ENCODE measurements at places on chromosomes 6 and 20. TPM values are rescaled to one million over a fixed set of nuclear protein-coding genes. Genes with fewer than 3 reads are reported as not detected.

GRCh38 chr6:15036690-15037245, 209.1 kb upstream of the JARID2 start:
- DNase-seq, result peak; percentile 17

- no peak for DNase-seq
These were observed 916 bp upstream of the SUN5 start for GRCh38 chr20:33005132-33005566.

- no peak for DNase-seq
These were observed 114.9 kb upstream of the NHSL1 start for GRCh38 chr6:138614151-138614550.

Gene RHAG
- not detected for total RNA-seq

GRCh38 chr6:6920114-6920986, 187.4 kb upstream of the RREB1 start:
- no peak for DNase-seq

- DNase-seq, result no peak
These were observed 26.1 kb upstream of the RIPPLY2 start for GRCh38 chr6:83827050-83827449.

GRCh38 chr20:60477958-60478357, 519.7 kb downstream of the CDH26 start:
- no peak for DNase-seq

Gene CALHM4
- total RNA-seq, result not detected

Gene SCRT2
- not detected for total RNA-seq

- no peak for DNase-seq
These were observed 29.1 kb upstream of the HDAC2 start for GRCh38 chr6:114000069-114000468.

Gene TNF
- not detected for total RNA-seq

Gene TOMM6
- total RNA-seq, result 108 TPM

- no peak for DNase-seq
These were observed 14.1 kb upstream of the PPARD start for GRCh38 chr6:35328108-35328723.

Gene SDHAF4
- 13.2 TPM for total RNA-seq

Gene PGBD1
- total RNA-seq, result 5.9 TPM

Gene RBBP9
- total RNA-seq, result 17.7 TPM

DNA sequence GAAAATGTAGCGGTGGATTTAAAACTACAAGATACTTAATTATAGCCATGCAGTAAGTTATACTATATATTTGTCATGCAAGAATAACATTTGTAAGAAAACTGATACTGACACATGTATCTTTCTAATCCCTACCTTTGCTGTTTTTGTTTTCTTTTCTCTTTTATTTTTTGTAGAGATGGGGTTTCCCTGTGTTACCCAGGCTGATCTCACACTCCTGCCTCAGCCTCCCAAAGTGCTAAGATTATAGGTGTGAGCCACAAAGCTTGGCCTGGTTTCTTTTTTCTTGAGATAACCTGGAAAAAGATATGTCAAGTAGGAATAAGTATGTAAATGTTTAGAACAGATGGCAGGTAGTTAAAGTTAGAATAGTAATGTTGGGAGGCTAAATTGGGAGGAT, 44.1 kb downstream of the MAPK14 start:
- no peak for DNase-seq

- DNase-seq, result peak; percentile 59
These were observed 1.3 kb downstream of the SRF start for GRCh38 chr6:43172104-43173007.

- no peak for DNase-seq
These were observed 36.9 kb downstream of the ARHGAP18 start for GRCh38 chr6:129672881-129673631.

Gene TGM3
- not detected for total RNA-seq

DNA sequence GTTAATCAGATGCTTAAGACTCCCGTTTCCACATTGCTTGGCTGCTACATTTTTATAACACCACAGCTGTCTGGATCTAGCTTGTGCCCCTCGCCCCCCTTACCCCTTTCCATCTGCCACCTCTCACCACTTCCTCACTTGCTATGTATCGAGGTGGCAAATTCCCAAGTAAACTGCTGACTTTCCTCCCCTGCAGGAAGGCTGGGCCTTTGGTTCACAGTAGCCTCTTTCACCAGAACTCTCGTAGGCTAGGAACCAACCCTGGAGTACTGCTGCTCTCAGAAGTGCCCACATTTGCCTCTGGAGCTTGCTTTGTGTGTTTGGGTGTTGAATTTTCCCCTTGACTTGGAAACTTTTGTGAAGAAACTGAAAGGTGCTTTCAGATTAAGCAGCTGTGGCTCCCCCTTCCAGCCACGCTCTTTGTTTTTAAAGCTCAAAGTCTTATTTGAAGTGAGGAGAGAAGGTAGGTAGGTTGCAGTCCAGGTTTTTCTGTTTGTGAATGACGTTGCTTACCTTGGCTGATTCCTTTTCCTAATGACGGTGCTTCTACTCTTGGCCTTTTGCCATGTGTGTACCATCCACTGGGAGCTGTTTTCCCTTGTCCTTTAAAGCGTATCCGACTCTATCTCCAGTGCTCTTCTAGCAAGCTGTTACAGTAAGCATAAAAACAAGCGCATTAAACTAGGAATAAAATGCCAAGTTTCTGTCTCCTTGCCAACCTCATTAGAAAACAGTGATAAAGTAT, 90.4 kb downstream of the CARMIL1 start:
- peak; percentile 33 for DNase-seq

GRCh38 chr6:70398783-70399728, 14.3 kb upstream of the FAM135A start:
- DNase-seq, result no peak

- DNase-seq, result no peak
These were observed 24.7 kb downstream of the TRAF3IP2 start for GRCh38 chr6:111580826-111581505.

DNA sequence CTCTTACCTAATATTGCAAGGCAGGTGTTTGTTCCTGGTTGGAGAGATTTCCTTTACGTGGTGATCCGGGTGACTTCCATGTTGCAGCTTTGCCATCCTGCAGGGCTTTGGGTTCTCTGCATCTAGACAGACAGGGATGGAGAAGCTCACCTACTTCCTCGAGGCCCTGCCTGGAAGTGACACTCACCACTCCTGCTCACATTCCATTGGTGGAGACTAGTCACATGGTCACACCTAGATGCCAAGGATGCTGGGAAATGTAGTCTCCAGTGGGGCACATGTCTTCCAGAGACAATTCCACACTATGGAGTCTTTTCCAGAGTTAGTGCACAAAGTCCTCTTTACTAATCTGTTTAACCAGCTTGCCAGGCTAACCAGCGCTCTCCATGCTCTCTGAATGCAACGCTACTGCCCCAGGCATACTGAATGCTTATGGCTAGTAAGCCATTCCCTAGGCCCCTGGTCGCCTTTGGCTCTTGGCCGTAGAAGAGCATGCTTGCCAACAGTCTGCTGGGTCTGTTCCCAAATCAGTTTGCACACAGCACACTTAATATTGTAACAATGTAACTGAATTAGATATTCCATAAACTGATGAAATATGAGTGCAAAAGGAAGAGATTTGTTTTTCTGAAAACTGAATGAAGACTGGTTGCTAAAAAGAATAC, 6.7 kb upstream of the KCNK15 start:
- peak; percentile 70 for DNase-seq

DNA sequence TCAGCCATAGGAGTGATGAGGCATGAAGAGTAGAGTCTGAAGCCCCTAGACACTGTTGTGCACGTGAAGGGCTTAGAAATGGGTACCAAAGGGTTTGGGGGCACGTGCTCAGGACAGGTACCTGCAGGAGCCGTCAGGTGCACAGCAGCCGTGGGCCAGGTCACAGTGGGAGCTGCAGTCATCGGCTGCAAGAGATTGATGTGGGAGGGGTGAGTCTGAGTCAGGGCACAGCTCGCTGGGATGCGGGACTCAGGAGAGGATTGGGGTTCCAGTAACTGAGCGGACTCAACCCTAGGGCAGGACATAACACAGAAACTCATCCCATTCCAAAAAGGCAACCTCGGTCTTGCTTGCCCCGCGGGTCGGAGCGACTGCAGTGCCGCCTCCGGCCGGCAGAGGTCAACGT, 1.1 kb downstream of the DLK2 start:
- peak; percentile 84 for DNase-seq

DNA sequence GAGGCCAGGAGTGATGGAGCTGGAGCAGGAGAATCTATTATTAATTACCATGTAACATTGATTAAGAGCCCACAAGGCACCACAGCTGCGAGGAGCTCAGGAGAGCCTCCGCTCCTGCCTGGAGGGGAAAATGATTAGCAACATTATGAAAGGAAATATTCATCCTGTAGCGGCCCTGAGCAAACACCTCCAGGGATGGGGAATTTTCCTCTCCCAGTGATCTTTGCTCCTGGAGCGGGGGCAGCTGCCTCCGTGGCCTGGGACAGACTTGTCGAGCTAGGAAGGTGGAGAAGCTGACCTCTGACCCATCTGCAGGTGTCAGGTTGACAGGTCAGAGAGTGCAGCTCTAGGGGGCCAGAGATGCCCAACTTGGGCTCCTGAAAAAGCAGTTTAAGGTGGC, 40.1 kb upstream of the SIRPA start:
- DNase-seq, result no peak

DNA sequence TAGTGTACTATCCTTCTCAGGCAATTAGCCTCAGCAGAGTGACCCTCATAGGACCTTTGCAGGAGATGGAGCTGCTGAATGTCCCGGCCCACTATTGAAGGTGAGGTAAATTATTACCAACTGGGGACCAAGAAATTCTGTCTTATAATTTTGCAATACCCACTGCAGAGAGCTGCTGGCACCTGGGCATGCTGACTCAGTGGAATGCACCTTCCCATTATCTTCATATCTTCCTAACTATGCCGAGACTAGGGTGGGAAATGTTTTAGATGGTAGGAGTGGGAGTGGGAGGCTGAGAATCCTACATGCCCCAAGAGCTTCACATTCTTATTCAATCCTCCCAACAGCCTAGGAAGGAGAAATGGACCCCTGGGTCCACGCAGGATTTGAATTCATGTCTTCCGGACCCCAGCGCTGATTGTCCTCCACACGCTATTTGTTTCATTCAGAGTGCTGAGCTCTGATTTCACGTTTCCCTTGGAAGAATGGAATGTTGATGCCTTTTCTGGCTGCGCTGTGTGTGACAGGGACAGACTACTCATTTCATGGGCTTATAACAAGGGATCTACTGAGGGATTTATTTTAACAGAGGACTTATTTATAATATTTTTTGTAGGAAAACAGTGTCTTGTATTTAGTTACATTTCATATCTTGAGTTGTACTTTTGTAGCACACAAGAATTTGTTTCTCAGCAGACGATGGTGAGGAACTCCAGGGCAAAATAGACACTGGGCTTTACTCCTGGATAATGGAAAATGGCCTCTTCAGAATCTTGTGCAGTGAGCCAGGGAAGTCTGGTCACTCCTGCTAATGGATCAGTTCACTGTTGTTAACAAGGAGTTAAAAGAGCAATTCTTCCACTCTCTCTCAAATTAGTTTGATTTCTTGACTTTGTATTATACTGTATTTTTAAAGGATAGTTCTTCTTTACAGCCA, 66.4 kb downstream of the FYN start:
- no peak for DNase-seq

Gene OR2J2
- total RNA-seq, result not detected

DNA sequence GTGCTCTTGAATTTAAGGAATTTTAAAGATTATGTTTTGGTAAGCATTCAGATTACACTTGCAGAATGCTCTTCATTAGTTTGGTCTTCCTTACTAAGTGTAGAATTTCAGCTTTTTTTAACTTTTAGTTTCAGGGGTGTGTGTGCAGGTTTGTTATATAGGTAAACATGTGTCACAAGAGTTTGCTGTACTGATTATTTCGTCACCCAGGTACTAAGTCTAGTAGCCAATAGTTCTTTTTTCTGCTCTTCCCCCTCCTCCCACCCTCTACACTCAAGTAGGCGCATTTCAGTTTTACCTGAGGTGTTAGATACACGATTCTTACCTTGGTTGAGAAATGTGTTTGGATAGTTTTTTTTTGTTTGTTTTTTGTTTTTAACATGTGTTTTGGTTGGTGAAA, 68.3 kb downstream of the AFG1L start:
- DNase-seq, result no peak

Gene CLVS2
- total RNA-seq, result not detected

DNA sequence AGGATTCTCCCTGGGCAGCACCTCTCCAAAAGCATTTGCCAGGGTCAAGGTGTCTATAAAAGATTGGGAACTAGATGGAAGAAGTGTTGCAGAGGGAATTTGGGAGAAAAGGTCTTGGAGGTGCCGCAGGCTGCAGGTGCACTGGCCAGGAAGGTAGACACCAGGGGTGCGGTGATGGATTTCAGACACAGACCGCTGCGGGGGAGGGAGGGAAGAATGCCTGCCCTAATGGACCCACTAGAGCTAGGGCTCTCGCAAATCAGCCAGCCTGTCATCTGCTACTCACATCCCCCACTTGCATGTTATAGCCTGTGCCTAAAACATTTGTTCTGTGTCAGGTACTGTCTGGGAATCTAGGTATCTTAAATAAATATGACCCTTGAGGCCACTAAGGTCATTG, 193.6 kb upstream of the SLC24A3 start:
- DNase-seq, result no peak

- no peak for DNase-seq
These were observed 52.9 kb upstream of the TRAF3IP2 start for GRCh38 chr6:111658462-111659154.

Gene OXT
- total RNA-seq, result not detected

DNA sequence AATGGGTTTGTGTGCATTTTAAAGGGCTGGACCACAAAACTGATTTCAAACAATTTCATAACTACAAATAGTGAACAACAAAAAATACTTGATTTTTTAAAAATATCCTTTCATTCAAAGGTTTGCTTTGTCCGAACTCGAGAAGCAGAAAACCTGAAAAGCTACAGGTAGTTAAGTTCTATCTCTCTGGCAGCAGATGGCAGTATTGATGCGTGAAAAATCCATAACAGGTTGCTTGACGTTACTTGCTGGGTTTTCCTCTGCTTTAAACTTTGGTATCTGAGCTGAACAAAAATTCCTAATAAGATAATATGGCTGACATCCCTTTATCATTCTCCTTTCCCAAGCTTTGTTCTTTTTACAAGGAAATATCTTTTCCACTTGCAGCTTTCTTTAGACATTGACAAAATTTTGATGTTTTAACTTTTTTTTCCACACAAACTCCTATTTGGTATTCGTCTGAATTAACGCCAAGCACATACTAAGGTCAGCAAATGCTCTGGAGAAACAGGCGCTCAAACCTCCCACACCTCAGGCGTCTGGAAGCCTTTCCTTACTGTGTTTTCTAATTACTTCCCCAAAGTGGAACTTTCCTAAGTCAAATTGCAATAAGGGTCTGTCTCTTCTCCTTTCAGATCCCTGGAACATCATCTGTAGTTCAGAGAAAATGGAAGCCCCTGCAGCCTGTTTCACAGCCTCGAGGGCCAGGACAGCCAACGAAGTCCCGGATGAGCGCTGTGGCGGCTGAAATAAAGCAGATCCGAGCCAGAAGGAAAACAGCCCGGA, 50.3 kb upstream of the GFRAL start:
- no peak for DNase-seq

GRCh38 chr20:24764794-24765202, 184.3 kb upstream of the CST7 start:
- no peak for DNase-seq

Gene SYTL3
- 7.5 TPM for total RNA-seq

- no peak for DNase-seq
These were observed 20.2 kb downstream of the RAMACL start for GRCh38 chr6:166566026-166567011.

Gene CYP39A1
- 12.3 TPM for total RNA-seq

Gene TREML2
- under 0.01 TPM for total RNA-seq

GRCh38 chr6:39421383-39422225, 99.1 kb upstream of the KCNK16 start:
- DNase-seq, result no peak

- no peak for DNase-seq
These were observed 7.9 kb downstream of the IGF2R start for GRCh38 chr6:159976686-159977254.

- DNase-seq, result no peak
These were observed 122.8 kb downstream of the CCDC170 start for GRCh38 chr6:151616600-151616999.
